ENCODE measurements at places on chromosomes 3 and 15.

GRCh38 chr15:43208052-43209002 is 12.5 kb downstream of the EPB42 start:
- DNase-seq, result no peak

DNA sequence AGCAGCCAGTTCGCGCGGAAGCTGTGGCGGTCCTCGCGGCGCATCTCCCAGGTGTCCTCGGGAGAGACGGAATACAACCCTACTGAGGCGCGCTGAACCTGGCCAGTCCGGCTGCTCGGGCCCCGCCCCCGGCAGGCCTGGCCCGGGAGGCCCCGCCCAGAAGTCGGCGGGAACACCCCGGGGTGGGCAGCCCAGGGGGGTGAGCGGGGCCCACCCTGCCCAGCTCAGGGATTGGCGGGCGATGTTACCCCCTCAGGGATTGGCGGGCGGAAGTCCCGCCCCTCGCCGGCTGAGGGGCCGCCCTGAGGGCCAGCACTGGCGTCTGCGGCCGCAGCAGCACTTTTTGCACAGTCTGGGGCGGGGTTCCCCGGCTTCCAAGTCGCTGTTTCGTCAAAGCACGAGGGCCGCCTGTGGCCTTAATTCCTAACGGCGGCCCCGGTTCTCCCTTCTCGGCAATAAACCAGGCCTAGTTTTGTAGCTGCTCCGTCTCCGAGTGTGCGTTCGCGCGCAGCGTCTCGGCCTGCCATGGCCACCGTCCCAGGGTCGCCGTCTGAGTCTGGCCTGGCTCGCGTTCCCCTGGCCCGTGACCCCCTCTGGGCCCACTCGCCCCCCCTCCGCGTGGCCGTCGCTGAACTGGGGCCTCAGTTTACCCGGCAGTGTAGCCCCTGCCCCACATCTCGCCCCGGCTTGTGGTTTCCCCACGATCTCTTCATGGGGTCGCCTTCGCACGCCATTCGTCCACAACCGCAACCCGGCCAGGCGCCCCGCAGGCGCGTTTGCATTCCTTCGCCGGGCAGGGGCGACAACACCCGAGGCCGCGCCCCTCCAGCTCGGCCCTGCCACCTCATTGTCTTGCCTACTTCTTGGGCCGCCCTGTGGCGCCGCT is 30.0 kb downstream of the NBEAL2 start:
- DNase-seq, result no peak

DNA sequence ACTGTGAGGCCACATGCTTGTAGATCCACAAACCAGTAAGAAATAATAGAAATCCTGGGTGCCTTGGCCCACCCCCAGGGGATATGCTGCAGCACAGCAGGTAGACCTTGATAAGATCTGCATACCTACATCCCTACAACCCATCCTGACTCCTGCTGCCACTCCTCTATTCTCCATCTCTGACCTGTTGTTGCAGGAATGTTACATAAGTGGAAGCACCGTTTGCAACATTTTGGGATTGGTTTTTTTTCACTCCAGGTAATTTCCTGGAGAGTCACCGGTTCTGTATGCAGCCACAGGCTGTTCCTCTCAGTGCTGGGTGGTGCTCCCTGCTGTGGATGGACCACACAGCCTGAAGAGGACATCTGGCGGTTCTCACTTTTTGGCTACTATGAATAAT is 16.1 kb upstream of the CSPG5 start:
- DNase-seq, result no peak

DNA sequence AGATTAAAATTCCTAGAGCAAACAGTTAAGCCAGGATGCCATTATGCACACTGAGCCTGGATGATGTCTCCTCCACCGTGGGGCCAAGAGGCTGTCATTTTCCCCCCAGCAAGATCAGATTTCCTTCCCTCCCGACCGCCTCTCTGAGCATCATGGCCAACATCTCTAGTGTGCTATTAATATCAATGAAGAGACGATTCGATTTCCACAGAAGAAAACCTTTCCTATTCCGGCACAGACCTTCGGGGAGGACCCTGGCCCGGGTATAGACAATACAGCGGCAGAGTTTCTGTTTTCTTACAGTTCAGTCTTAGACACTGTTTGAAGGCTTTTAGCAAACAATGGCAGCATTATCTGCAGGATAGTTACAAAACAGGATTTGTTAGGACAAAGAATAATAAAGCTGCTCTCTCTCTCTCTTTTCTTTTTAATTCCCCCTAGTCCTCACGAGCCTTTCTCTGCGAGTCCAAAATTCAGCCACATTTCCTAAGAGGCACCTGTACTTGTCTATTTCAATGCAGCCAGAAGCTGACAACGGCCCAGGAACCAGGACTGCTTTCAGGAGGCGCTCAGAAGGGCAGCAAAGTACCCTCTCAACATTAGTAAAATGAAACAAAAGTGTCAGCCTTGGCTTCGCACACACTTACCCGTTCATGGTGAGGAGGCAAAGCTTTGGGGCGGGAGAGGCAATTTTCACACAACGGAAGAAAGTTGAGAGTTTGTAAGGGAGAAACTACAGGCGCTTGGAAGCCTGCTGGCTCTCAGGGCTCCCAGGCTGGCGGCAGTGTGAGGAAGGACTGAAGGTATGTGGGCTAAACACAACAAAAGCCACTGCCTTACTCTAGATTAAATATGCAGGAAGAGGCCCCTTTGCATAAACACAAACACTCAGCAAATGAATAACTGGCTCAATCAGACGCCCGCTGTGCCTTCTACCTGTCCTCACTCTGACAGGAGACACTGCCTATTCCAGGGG is 278.0 kb downstream of the FOXP1 start:
- DNase-seq, result peak; percentile 72

- no peak for DNase-seq
Measured at GRCh38 chr3:160956785-160957184, 148.4 kb downstream of the B3GALNT1 start.

DNA sequence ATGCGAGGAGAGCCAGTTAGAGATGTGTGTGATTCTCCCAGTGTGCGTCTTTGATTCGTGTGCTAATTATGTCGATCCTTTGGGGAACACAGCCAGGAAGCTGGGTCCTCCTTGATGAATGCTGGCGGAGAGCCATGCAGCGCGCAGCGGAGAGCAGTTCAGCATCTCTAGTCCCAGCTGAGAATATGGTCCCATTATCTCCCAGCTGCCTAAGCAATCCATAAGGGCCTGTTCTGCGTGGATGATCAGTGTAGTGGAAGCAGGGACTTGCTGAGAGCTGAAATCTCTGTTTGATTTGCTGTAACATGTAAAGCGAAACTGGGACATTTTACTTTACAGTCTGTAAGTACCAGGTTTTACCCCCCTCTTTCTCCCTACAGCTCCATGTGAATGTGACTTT is 412.7 kb downstream of the CNTN4 start:
- DNase-seq, result no peak

- no peak for DNase-seq
Measured at GRCh38 chr3:50388016-50388719, 28.8 kb upstream of the TMEM115 start.

GRCh38 chr3:137035631-137036030 is 77.8 kb downstream of the IL20RB start:
- no peak for DNase-seq

GRCh38 chr3:187920913-187921312 is 175.6 kb upstream of the BCL6 start:
- no peak for DNase-seq

Data from iPS DF 6.9 (cell line).